ENCODE measurements at places on chromosomes 4 and X. TPM values are rescaled to one million over a fixed set of nuclear protein-coding genes. Genes with fewer than 3 reads are reported as not detected.

GC gene
- total RNA-seq = not detected

SMIM10 gene
- total RNA-seq = 5.4 TPM

F8A2 gene
- not detected for total RNA-seq

VCX3A gene
- total RNA-seq = not detected

CTAG1A gene
- not detected for total RNA-seq

STPG2 gene
- 0.56 TPM for total RNA-seq

ASB12 gene
- total RNA-seq = not detected

ZNF732 gene
- total RNA-seq = 1.2 TPM

MPP1 gene
- total RNA-seq = 42.9 TPM

MAGEB6 gene
- not detected for total RNA-seq

SPANXN4 gene
- not detected for total RNA-seq

TRIM60 gene
- not detected for total RNA-seq
